CD8-positive, alpha-beta memory T cell (primary cell): ENCODE measurements at places on chromosomes 16 and 17.
A peak's percentile ranks its signal among the peaks of the same experiment; 100 is the strongest.

DNA sequence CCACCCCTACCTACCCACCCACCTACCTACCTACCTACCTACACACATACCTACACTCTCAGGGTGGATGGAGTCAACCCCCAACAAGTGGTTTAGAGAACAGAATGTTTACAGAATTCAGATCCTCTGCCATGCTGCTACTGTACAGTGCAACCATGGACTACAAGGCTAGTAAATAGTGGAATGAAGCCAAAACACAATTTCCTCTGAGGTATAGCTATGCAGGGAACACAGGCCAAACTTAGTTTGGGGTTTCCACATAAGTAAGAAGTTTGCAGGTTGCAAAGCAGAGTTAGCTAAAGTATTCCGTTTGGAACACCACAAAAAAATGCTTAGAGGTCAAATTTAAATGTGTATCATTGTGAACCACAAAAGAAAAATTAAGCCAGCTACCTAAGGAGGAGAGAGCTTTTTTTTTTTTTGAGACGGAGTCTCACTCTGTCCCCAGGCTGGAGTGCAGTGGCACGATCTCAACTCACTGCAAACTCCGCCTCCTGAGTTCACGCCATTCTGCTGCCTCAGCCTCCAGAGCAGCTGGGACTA is 2.7 kb upstream of the AP1G1 start:
- DNase-seq, result no peak

DNA sequence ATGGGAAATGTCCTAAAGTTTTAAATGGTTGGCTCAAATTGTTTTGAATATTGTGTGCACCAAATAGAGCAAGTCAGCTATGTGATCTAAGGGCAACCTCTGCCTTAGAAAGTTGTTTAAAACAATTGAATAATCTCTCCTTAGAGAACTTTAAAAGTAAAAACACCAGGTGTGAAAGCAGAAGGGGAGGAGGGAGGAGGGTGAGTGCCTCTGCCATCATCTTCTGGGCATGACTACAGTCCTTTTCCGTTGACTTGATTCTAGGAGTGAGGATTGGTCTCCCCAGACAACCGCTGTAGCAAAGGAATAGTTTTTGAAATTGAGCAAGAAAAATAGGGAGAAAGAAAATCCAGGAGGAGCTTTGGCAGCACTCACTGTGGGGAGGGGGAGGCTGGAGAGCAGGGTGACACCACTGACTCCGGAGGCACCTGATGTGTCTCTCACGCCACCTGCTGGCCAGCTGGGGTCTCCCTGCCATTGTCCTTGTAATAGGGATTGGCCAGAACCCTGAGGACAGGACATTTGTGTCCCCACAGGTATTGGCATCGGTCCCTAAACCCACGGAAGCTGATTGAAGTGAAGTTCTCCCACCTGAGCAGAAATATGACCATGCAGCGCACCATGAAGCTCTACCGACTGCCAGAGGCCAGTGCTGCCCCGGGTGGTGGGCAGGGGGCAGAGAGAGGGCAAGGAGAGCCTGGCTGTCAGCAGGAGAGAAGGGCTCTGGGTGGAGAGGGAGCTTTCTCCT is 33.3 kb downstream of the PLCD3 start:
- peak; percentile 61 for DNase-seq

GRCh38 chr17:59751955-59752413 is 44.5 kb downstream of the VMP1 start:
- DNase-seq, result no peak

- no peak for DNase-seq
Observed at GRCh38 chr16:3599922-3600321, 11.5 kb downstream of the SLX4 start.

DNA sequence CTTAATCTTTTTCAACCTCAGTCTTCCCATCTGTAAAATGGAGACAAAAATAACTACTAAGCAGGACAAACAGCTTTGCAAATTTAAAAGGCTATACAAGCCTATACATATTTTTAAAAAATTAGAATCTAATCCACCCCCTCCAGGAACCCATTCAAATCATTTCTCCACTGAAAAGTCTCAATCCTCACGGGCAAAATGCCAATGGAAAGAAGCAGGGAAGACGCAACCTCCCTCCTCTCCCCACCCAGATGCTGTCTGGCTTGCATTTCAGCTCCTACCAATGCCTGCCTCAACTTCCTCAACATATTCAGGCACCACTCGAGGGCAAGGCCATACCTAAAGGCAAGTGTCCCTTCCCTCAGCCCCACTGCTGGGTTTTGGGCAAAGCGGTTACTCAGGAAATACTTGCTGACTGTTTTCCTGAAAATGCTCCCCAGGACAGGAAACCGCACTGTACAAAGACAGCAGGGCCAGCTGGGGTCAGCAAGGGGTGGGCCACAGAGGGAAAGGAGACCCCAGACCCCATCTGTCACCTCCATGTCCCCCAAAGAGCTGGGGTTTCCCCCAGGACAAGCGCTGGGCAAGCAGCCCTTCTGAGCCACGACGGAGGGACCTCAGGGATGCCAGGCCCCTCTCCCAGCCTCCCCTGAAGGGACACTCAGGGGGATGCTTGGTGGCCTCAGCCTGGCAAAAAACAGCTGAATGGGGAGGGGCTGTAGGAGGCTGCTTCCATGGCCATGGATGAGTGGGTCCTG is 47.7 kb upstream of the DOC2B start:
- DNase-seq, result no peak

DNA sequence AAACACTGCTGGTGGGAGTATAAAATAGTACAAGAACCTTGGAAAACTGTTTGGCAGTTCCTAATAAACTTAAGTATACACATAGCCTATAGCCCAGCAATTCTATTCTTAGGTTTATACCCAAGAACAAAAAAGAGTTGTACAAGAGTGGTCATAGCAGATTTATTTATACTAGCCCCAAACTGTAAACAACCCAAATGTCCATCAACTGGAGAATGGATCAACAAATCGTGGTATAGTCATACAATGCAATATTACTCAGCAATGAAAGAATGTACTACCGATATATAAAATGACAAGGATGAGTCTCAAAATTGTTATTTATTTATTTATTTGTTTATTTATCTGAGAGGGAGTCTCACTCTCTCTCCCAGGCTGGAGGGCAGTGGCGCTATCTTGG is 23.1 kb downstream of the GNGT2 start:
- DNase-seq, result no peak

DNA sequence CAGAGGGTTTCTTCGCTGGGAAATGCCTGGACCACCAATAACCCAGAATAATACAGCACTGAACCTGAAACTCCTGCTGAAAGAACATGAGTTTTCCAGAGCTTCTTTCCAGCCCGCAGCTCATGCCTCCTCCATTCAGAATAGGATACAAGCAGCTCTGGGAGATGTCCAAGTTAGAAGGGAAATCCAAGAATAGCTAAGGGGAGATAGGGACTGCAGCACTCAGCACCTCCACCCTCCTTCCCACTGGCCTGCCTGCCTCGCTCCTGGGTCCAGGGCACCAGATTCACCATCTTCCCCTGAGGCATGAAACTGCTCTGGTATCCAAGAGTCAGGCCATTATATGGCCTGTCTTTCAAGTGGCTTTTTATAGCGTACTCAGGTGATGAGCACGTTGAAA is 4.1 kb downstream of the KRT31 start:
- DNase-seq, result no peak

GRCh38 chr17:82703935-82704865 is 5.7 kb upstream of the RAB40B start:
- no peak for DNase-seq

GRCh38 chr16:54242199-54242598 is 44.4 kb downstream of the IRX3 start:
- peak; percentile 0 for DNase-seq
